CD4-positive, alpha-beta T cell treated with Interleukin-17A for 1 hour (primary cell): ENCODE measurements at places on chromosomes 13 and 19.

DNA sequence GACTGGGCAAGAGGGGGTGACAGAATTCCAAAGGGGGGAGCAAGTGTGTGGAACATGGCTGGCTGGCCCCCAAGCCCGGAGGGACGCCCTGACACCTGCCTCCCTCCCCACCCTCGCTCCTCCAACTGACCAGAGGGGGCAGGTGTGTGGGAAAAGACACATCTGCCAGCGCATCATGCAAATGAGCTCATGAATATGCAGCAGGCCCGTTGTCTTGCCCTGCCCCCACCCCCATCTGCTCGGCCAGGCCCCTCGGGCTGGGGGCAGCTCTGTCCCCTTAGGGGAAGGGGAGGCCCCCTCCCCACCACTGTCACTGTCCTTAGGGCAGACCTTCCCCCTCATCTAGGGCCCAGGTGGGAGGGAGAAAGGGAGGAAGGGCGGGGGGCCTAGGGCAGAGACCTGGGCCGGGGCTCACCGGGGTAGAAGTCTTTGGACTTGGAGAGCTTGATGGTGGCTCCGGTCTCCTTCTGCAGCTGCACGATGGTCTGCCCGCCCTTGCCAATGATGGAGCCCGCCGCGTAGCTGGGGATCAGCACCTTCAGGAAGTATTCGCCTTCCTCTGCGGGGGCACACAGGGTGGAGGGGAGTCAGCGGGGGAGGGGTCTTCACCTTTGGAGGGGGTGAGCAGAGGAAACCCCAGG lies 12.9 kb downstream of the NOVA2 start:
- no peak for DNase-seq

DNA sequence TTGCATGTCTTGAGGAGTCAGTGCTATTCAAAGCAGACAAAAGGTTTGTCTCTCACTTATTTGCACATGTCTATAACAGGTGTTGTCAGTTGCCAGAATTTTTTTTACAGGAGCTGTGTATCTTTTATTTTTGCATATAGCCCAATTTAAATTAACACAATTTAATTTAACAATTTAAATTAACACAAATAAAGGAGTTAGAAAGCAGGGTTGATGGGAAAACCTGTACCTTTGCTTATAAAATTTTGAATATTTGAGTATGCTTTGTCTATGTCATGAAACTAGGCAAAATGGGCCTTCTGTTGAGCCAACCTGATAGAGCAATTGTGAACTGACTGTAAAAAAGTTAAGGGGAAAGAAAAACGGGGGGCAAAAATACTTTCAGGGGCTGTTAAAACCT lies 78.0 kb downstream of the MAP4K1 start:
- no peak for DNase-seq

GRCh38 chr19:30881281-30881680 lies 468.0 kb downstream of the TSHZ3 start:
- DNase-seq: no peak

GRCh38 chr13:70249332-70250064 lies 141.2 kb upstream of the KLHL1 start:
- DNase-seq: no peak

DNA sequence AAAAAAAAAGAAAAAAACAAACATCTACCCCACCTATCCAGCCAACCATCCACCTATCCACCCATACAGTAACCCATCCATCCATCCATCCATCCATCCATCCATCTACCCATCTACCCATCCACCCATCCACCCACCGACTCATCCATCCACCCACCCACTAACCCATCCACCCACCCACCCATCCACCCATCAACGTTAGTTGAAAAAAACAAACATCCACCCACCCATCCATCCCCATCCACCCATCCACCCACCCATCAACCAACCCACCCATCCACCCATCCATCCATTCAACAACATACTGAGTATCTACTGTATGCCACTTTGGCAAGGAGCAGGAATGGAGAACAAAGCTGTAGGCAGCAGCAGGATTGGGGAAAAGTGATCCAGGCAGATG lies 6.1 kb upstream of the AP3D1 start:
- no peak for DNase-seq

DNA sequence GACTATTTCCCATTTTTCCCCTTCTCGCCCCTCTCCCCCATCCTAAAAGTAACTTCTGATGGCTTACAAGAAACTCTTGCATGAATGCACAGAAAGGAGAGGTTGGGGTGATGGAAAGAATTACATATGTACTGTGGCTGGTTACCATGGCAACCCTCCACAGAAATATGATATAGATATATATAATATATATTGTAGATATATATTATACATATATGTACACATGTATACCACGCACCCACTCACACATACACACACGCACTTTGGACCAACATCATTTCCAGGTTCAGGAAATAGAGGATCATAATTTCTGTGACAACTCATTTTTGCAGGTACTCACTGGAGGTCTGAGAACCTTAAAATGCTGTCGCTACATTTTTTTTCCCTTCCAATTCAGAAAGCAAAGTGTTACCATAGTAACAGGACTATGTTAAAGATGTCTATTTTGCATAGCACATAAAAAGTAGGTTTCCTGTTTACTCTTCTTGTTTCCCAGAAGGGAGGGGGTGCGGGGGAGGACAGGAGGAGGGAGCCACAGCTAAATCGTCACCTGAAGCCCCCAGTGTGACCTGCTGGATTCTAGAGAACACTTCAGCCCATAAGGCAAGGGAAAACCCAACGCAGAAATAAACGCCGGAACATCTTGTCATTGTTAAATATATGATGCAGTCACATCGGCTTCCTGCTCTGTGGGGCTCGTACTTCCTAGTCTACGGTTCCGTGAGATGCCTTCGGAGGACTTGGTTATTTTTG lies 44.7 kb downstream of the EFNB2 start:
- DNase-seq: peak; percentile 33

DNA sequence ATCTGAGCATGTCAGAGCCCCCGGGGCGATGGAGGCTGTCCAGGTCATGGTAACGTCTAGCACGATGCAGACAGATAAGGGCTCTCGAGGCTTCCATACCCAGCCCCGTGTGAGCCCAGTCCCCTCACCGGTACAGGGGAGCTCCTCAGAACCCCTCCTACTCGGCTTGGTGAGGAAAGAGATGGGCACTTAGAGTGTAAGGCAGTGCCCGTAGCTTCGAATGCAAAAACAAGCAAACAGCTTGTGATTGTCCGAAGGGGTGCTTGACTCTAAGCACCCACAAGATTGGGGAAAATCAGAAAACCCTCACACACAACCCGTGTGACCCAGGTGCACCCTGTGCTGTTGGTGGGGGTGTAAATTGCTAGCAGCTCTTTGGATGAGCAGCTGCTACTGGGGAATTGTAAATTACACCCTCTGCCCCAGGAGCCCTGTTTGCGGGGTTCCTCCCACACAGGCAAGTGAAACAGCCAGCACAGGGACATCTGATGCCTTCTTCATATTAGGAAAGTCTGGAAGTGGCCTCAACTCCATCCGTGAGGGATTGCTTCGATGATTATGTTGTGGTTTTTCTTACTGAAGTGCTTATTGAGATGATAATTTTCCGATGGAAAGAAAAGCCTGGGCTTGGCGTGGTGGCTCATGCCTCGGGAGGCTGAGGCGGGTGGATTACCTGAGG lies 918 bp upstream of the PSPN start:
- no peak for DNase-seq

- DNase-seq: no peak
Measured at GRCh38 chr19:1105008-1105872, 1.4 kb downstream of the GPX4 start.

DNA sequence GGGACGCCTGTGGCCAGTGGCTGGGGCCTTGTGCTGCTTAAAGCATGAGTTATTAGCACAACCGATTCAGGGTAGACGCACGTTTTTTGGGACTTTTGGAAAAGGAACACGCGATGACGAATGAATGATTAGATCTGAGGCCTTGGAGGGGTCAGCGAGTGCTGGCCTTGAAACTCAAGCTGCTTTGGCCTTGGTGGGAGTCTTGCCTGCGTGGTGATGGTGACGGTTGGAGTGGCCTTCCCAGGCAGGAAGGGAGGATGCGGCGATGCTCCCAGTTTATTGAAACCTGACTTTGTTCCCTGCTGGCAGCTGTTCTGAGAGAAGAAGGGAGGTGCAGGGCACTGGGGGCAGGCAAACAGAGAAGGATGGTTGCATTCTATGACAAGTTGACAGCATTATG lies 63.1 kb upstream of the RNF113B start:
- DNase-seq: no peak

- peak; percentile 40 for DNase-seq
Measured at GRCh38 chr19:11699931-11700794, 38.6 kb downstream of the ZNF823 start.

DNA sequence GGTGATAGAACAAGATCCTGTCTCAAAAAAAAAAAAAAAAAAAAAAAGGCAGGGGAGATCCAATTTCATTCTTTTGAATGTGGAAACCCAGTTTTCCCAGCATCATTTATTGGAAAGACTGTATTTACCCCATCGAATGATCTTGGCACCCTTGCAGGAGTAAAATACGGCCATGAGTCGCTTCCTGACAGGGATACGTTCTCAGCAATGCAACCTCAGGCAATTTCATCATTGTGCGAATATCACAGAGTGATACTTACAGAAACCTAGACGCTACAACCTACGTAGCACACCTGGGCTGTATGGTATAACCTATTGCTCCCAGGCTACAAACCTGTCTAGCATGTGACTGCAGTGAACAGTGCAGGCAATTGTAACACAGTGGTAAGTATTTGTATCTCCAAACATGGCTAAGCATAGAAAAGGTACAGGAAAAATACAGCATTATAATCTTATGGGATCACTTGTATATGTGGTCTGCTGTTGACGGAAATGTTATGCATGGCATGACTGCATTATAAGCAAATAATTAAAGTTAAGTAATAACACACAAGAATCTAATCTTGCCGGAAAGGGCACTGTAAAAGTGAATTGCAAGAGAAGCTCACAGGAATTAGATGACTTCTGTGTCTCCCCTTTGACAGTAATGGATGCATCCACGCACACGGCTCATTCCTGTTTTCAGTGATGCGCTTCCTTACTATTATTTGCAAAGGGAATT lies 24.1 kb downstream of the RFX2 start:
- no peak for DNase-seq

DNA sequence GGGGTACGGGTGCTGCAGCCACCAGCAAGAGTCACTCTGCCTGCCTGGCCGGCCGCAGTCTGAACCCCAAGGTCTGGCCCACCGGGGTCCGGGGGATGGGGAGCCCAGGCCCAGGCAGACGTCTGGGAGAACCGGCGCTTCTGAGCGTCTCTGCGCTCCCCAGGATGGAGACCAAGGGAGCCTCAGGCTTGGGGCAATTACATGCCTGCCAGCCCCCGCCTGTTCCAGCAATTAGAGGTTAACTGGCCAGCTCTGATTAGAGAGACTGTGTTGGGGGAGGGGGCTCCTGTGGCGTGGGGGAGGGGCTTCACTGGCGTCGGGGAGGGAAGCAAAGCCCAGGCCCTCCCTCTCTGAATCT lies 11.9 kb downstream of the MEIS3 start:
- no peak for DNase-seq

GRCh38 chr13:106291006-106291405 lies 244.5 kb downstream of the EFNB2 start:
- no peak for DNase-seq

GRCh38 chr13:99821741-99822140 lies 149.8 kb downstream of the ZIC5 start:
- no peak for DNase-seq

DNA sequence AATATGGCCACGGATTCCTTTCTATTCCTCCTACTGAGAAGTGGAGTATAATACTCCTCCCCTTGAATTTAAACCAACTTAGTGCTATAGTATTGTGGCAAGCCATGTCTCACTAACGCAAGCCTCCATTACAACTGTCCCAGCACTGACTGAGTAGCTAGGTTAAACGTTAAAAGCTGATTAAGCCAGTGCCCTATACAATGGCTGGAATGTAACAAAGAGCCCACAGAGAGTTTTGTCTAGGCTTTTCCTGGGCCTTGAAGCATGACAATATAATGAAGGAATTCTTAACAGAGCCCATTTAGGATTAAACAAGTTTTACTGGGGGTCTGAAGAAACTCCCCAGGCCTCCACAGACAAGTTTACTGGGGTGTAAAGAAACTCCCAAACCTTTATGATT lies 254.5 kb upstream of the DACH1 start:
- DNase-seq: no peak

DNA sequence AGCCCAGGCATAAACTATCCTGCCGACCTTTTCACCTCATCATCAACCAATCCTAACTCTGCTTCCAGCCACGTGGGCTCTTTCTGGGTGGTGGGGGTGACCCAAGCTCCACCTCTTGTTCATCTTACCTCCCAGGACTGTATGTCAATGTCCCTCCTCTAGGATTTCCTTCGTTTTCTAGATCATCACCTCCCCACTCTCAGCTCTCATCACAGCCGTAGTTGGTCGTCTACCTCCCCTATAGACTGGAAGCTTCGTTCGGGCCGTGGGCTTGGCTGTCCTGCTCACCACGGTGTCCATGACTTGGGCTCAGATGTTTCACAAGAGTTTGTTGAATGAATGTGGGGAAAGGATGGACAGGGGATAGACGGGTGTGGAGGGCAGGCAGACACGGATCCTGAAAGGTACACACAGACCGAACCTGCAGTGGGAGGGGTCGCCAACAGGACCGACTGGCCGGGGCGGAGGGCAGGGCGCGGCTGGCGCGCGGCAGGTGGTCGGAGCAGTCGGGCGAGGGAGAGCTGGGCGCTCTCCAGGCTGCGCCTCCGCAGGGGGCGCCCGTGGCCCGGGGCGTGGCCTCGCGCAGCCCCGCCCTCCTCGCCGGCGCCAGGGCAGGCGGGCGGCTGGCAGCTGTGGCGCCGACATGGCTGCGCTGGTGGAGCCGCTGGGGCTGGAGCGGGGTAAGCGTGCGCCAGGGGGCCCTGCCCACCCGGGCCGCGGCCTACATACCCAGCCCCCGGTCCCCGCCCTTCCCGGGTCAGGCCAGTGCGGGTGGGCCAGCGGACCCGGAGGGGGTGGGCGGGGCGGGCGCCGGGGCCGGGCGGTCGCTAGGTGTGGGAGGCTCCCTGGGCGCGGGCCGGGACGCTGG lies at the start of gene LIN7B:
TSS of gene LIN7B (plus strand) at position 609 of the 868 bp plus-strand sequence. CDS start at position 644, 35 bp downstream.
- peak; percentile 79 for DNase-seq

- no peak for DNase-seq
Measured at GRCh38 chr19:40323705-40324104, 24.5 kb downstream of the C19orf47 start.

DNA sequence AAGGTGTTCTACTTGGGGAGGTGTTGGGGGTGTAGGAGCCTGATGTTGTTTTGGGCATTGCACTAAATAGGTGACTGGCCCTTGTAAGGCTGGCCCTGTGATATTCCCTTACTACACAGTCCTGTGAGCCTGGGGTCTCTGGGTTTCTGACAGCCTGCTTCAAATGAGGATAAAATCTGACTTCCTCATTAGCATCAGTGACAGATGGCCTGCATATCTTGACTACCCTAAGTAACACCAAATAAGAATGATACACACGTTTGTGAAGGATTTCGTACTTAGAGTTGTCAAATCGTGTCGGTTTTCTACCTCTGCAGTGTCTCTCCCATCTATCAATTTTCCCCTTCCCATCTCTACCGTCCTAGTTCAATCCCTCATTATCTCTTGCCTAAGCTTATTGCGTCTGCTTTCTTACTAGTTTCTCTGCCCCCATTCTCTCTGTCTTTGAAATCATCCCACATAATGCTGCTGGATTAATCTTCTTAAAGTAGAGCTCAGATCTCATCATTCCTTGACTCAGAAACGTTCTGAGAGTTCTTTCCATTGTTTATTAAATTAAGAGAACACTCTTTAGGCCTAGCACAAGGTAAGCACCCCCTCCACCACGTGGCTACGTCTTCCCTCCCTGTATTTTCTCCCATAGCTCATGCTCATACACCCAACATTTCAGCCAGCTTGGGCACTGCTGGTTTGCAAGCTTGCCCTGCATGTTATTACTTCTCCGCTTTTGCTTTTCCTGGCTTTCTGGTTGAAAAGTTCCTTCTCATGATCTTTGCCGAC lies 26.2 kb upstream of the CNMD start:
- DNase-seq: no peak

GRCh38 chr19:13132471-13133180 lies 14.6 kb downstream of the NACC1 start:
- peak; percentile 60 for DNase-seq
